ENCODE measurements at places on chromosomes 7 and 10.

DNA sequence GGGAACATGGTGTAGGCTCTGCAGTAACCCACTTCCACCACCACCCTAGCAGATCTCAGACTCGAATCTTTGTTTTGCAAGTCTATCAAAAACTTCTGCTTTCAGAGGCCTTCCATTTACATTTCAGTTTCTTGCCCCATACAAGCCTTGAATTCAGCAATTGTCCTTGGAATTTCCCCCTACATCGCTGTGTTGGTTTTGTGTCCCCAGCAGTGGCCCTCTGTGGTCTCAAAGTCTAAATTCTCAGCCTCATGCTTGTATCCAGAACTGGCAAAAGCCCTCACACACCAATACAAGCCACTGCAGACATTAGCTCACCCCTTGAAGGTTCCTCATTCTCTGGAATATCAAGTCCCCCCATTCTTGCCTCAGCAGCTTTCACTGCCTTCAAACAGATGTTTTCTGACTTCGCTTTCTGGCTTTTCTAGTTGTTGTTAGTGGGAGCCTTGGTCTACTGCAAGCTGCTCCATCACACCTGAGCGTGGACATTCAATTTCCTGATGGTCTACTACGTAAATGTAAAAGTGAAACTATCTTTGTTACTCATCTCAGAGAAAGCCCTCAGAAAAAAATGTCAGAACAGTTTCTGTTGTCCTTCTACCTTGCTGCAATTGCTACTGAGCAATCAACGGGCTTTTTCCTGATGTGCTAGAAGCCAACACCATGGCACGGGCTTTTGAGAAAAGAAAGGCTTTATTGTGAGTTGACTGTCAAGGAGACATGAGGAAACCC is 1.8 kb upstream of the NUB1 start:
- no peak for DNase-seq

GRCh38 chr10:117264782-117265181 is 23.9 kb downstream of the SLC18A2 start:
- peak; percentile 49 for DNase-seq

DNA sequence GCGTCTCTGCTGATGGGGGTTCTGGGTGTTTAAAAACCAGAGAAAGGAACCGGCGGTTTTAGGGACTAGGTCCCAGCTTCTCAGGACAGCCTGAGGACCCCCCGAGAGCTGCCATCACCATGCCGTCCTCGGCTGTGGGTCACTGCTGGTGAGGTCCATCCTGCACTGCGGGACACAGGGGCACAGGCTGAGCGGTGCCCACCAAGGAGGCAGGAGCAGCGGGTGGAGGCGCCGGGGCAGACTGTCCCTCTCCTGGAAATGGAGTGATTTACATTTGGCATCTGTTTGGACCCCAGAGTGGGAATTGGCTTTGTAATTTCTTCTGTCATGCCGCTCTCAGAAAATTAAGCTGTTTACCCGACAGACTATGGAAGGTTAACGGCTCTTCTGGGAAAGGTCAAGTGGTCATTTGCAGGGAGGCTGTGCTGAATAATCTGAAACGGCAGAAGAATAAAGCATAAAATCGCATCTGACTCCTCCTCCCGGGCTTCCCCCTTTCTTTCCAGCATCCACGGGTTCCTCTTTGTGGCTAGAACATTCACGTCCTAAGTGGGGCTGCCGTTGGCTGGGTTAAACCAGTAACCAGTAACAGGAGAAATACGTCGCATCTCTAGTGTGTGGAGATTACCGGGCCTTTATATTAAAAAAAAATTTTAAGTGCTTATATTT is 31.7 kb downstream of the LHPP start:
- no peak for DNase-seq

DNA sequence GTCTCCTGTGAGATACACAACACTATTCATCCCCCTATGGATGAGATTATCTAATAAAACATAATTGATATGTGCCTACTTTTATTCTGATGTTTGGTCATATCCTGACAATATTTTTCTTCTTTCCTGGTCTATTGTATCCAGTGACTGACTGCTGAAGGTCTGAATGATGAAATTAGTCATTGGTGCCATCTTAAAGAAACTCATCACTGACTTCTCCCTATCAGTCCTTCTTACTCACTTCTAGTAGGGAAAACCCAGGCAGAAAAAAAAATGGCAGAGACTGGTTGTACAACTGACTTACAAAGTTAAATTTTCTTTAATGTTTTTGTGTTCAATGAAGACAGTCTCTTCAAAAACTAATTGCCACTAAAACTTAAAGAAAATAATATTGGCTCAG is 377.4 kb downstream of the HTR7 start:
- no peak for DNase-seq

DNA sequence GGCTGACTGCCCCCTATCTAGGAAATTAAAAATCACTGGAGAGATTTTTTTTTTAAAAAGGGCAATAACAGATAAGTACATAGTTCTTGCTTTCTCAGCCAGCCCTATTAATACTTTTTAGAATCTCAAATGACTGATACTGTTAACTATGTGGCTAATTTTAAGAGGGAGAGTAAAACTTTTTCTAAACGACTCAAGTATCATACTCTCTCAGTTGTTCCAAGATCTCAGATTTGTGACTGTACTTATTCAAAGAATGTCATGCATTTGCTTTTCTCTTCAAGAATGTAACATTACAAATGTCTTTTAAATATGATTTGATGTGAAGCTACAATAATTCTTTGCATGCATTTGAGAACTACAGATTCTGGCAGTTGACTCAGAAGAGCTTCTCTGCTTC is 55.4 kb upstream of the RAB11FIP2 start:
- no peak for DNase-seq

GRCh38 chr10:15369256-15370211 is 1.6 kb downstream of the FAM171A1 start:
- peak; percentile 80 for DNase-seq

GRCh38 chr7:79320741-79321473 is 132.6 kb downstream of the MAGI2 start:
- no peak for DNase-seq

- DNase-seq: no peak
These were observed 40.1 kb downstream of the GPAM start for GRCh38 chr10:112143420-112143819.

- DNase-seq: peak; percentile 74
These were observed 904 bp upstream of the DPYSL4 start for GRCh38 chr10:132185601-132186487.

GRCh38 chr10:29163746-29164145 is 125.1 kb upstream of the LYZL1 start:
- DNase-seq: no peak

DNA sequence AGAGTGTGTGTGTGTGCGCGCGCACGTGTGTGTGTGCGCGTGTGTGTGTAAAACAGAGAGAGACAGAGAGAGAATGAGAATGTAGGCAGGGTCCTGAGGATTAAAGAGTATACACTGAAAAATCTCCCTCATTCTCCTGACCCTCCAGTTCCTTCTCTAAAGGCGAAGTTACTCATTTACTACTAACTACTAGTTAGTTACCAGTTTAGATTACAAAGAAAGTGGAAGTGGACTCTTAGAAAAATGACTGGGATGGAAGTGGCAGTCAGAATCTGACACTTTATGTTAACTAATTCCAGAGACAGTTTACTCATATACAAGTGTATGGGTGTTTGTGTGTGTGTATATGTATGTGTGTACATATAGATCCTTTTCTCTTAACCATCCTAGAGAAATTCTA is 146.5 kb upstream of the LRRN3 start:
- no peak for DNase-seq

DNA sequence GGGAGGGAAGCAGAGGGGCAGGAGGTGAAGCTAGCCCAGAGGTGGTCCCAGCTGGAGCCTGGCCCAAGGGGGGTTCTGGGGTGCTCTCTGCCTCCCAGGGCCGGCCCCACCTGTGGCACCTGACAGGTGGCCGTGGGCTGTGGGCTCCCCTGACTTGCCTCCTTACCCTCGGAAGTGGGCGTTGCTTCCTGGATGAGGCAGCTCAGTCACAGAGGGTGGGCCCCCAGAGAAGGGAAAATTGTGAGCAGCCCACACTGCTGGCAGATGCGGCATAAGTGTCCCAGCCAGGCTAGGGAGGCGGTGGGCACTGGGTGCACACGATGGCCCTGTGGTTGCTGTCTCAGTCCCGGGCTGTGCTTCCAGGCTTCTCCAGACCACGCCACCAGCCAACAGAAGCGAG is 118.9 kb downstream of the LRRC18 start:
- DNase-seq: no peak

DNA sequence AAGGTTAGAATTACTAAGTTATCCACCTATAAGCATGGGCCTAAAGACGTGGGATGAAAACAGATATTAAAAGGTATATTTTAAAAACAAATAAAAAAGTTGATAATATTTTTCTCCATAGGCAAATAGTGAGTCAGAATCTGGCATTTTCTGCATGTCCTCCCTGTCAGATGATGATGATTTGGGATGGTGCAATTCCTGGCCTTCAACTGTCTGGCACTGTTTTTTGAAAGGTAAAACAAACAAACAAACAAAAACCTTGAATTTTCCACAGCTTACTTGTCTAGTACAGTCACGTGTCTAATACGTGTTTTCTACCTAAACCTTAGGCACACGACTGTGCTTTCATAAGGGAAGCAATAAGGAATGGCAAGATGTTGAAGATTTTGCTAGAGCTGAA is 17.4 kb downstream of the HBP1 start:
- no peak for DNase-seq

GRCh38 chr7:32179567-32179966 is 109.4 kb upstream of the PDE1C start:
- DNase-seq: no peak

GRCh38 chr10:56212951-56213350 is 148.1 kb downstream of the ZWINT start:
- no peak for DNase-seq

GRCh38 chr7:91288208-91288824 is 24.1 kb downstream of the FZD1 start:
- DNase-seq: no peak

GRCh38 chr7:122268101-122268500 is 36.4 kb downstream of the FEZF1 start:
- no peak for DNase-seq

- DNase-seq: no peak
These were observed 51.2 kb downstream of the SRPK2 start for GRCh38 chr7:105337529-105337928.

- no peak for DNase-seq
These were observed 190.0 kb downstream of the KCND2 start for GRCh38 chr7:120462991-120463390.

- peak; percentile 92 for DNase-seq
These were observed 19.5 kb downstream of the WNT8B start for GRCh38 chr10:100482181-100482833.

- DNase-seq: no peak
These were observed 83.6 kb downstream of the ZFAND4 start for GRCh38 chr10:45589009-45589408.

- DNase-seq: no peak
These were observed 220.0 kb downstream of the KIF20B start for GRCh38 chr10:89921403-89921802.

DNA sequence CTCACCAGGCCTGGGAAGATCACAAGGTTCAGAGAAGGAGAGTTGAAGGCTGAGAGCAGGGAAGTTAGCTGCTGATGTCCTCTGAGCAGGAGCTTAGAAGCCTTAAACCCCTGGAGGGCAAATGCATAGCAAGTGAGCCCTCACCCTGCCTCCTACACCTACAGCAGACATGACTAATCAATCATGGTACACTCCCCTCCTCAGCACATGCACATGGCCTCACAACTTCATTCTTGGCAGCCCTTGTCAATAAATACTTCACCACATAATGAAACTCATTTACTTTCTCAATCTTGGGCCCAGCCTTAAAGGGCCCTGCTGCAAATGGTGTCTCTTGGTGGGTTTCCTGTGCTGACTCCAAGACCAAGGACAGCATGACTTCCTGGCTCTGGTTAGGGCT is 12.9 kb downstream of the MMRN2 start:
- no peak for DNase-seq

DNA sequence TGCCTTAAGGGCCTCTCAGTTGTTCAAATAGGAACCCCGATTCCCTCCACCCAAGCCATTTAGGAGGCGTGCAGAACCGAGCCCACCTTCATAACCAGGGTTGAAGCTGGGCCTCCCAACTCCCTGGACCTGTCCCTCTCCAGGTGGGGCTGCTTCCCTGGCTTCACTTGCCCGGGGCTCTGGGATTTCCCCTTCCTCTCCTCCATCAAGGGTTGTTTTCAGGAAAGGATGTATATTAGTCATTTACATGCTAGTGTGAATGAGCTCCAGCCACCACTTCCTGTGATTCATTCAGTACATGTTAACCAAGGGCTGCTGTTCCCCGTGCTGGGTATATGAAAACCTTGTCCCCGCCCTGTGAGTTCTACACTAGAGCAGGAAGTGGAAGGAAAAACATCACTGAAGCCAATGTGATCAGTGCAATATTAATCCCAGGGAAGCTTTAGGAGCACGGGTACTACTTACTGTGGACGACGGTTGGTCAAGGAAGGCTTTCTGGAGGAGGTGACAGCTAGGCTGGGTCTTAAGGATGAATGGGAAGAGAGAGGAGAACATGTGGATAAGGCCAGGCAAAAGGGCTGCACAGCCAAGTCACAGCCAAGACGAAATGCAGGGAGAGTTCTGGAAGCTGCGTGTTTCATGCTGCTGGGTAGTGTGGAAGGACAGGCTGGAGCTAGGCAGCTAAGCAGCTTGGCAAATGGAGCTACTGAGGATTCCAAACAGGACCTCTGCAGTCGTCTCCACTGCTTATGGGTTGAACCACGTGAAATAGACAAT is 150.1 kb upstream of the SHH start:
- no peak for DNase-seq

- peak; percentile 21 for DNase-seq
These were observed 109.9 kb downstream of the ITGB8 start for GRCh38 chr7:20440472-20441105.

GRCh38 chr7:38615665-38616064 is 15.5 kb downstream of the AMPH start:
- DNase-seq: no peak

DNA sequence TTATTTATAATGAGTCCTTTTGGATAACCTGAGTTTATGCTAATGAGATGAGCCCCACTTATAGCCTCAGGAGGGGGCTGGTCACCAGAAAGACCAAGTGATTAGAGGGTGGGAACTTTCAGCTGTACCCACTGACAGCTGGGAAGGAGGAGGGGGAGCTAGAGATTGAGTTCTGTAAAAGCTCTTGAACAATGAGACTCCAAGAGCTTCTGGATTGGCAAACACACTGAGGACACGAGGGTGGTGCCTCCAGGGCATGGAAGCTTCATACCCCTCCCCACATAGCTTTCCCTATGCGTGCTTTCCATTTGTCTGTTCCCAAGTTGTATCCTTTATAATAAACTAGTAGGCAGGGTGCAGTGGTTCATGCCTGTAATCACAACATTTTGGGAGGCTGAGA is 20.3 kb downstream of the MRPS24 start:
- DNase-seq: no peak

GRCh38 chr7:135862586-135863340 is 114.2 kb upstream of the FAM180A start:
- peak; percentile 51 for DNase-seq

All from eye (tissue), 1 donor.